ENCODE measurements at places on chromosomes 5 and 9.

DNA sequence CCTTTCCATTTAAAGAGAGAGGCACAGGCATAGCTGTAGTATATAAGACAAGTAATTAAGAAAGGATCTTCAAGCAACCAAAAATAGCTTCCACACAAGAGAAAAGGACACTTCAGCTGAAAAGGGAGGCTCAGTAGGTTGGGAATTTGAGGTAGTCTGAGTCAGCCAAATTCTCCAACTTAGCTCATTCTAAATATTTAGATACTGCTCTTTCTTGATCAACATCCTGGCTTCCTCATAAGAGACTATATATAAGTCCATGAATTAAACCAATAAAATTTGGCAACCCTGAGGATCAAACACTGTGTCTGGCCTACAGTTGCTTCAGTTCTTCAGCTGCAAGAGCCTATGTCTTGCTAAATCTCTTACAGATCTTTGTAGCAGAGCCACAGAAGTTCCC is 17.8 kb downstream of the HINT1 start:
- DNase-seq, result no peak

DNA sequence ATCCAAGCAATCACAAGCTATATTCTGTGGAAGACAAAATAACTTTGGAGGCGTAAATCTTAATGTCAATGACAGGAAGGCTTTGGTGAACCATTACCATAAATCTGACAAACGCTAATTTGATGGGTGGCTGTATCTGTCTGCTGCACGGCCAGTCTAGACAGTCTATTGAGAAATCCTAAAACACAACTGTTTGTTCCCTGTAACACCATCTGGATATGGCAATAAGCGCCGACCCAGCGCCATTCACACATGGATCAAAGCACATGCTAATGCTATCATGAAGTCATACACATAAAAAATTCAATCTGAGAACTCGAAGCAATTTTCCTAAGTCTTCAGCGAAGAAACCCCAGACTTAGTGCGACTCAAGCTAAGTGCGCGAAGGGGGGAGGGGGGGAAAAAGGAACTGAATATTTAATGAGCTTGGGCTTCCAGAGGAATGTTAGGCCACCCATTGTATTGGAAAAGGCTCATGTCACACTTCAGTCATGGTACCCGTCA is 95.1 kb downstream of the ARL15 start:
- peak; percentile 89 for DNase-seq

- no peak for DNase-seq
These were observed 6.0 kb upstream of the PRRT1B start for GRCh38 chr9:131539223-131539923.

DNA sequence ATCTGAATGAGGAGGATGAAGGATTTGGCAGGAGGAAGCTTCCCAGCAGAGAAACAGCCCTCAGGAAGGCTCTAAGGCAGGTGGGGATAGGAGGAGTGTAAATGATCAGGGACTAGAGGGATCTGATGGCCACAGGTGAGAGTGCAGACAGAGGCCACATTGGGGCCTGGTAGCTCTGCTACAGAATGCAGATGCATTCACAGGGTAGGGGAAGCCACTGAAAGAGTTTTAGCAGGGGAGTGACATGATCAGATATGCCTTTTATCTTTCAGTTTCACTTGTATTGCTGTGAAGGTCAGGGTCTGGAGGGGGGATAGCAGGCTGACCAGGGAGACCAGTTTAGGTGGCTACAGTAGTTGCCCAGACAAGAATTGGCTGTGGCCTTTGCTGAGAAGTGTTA is 3.0 kb downstream of the TXNDC15 start:
- no peak for DNase-seq

- DNase-seq, result no peak
These were observed 38.6 kb upstream of the SMC5 start for GRCh38 chr9:70220216-70220615.

DNA sequence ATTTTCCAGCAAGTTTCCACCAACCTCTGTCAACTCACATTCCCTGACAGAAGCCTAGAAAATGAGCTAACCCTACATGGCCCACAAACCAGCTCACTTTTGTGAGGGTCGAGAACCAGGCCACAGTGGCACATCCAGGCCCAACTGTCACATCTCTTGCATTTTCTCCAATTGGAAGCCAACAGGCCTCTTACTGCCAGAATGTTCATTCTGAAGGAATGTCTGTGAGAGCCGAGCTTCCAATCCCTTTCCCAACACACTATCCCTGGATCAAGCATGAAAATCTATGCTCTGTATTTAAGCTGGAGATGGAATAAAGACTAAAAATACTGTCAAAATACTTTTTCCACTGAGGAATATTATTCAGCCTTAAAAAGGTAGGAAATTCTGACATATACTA is 20.0 kb downstream of the MARCHF3 start:
- no peak for DNase-seq

DNA sequence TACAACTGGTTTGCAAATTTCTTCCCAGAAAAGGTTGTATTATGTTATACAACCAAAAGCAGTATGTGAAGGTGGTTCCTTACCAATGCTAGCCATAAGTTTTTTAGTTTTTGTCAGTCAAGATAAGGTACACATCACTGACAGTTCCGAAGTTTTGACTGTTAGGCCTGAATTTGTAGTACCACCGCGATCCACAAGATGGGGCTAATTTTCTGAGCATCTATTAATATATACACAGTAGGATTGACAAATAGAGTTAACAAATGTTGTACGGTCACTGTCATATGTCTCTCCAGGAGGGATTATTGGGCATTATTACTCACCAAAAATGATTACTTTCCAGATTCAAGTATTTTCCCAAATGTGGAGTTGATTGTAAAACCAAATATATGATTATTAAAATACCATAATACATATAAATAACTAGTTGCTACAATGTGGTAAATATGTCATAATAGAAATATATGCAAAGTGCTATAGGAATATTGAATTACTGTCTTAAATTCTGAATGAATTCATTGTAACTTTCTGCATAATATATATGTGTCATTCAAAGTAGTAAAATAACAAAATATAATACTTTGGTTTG is 28.4 kb upstream of the LRRC19 start:
- DNase-seq, result peak; percentile 35

- no peak for DNase-seq
These were observed 26.7 kb downstream of the APBA1 start for GRCh38 chr9:69645488-69645887.

GRCh38 chr9:108283696-108284095 is 572.1 kb downstream of the ACTL7B start:
- no peak for DNase-seq

DNA sequence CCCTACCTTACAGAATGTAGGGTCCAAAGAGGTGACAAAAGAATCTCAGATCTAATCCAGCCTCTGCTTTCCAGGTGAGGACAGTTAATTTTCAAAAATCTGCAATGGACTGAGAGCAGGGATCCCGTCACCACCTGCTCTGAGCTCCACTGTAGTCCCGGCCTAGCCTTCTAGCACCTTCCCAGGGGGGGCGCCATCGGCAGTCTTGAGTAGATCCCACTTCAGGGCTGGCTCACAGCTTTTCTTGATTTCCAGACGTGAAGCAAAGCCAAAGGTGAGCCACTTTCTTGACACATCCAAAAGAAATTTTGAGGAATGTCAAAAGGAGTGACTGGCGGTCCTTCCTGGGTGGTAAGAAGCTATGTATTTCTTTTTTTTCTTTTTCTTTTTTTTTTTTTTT is 114.1 kb downstream of the SYK start:
- peak; percentile 41 for DNase-seq

DNA sequence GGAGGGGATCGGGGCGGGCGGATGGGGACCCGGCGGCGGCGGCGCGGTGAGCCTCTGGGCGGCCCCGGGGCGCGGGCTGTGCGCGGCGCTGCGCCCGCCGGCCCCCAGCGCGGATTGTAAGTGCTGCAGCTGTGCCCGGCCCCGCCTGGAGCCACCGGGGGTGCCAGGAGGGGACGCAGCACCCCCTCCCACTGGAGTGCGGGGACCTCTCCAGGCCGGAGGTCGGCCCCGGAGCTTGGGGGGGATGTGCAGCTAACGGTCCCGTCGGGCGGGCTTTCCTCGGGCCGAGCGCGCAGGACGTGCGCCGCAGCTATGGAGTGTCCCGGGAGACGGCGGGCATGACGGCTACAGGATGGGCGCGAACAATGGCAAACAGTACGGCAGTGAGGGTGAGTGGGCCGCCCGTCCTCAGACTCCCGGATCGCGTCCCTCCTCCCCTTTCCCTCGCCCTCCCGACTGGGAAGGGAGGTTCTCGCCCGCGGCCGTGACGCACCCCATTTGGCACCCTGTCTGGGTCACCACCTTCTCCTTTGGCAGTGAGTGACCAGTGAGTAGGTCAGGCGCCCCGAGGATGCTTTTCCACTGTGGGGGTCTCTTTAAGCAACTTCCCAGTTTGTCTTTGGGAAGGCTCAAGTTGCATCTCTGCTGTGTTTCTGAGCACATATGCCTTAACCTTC is 483 bp downstream of the FBXL7 start:
- DNase-seq, result peak; percentile 38

GRCh38 chr9:131624636-131625507 is 79.5 kb downstream of the PRRT1B start:
- DNase-seq, result no peak

GRCh38 chr9:71941060-71941568 is 29.7 kb downstream of the C9orf85 start:
- DNase-seq, result no peak

- no peak for DNase-seq
These were observed 104.0 kb upstream of the BNC2 start for GRCh38 chr9:16974436-16974835.

- no peak for DNase-seq
These were observed 64.0 kb upstream of the ERBIN start for GRCh38 chr5:65862384-65862783.

GRCh38 chr9:99459919-99460318 is 237.8 kb downstream of the SEC61B start:
- DNase-seq, result no peak

DNA sequence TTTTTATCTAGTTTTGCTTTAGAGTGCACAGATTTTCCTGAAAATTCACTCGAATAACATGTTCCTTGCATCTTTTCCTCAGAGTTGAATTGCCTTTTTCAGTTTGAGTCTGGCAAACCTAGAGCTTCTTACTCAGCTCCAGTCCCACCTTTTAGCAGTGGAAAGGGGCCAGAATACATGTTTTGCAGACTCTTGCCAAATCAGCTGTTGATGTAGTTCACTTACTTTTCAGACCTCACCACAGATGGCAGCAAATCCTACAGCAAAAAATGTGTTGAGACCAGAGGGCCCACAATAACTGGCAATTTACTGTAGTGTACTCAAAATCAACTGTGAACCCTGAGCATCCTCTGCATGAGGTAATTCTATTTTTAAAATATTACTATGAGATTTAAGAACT is 545.2 kb upstream of the ACO1 start:
- peak; percentile 19 for DNase-seq

DNA sequence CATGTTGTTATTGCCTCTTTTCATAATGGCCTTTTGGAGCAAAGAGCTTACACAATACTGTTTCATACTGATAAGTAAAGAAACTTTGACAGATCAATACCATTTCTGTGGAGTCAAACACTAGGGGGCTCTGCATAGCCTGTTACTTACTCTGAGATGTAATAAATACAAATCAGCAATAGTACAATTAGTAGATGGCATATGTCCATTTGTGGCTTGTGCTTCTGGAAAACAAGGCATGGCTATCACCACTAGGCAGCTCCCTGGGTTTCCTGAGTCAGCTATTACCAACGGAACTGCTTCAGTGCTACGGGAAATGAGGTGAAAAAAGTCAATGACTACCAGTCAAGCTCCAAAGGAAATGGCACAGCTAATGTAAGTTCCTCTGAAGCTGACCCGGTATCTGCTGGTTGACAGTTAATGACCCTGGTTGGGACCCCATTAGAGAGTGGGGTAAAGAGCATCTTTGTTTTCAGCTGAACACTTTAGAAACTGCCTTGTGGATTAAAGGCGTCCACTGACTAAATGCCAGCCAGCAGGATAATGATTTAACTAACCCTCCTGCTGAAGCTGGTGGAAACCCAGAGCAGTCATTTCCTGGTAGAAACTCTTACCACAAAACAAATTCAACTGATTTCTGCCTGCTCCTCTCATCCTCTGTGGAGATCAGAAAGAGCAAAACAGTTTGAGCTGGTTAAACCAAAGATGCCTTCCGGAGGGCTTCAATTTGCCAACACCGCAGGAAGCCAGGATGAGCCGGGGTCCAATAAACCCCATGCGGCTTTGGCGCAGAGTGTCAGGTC is 69.0 kb upstream of the FAM169A start:
- peak; percentile 85 for DNase-seq

DNA sequence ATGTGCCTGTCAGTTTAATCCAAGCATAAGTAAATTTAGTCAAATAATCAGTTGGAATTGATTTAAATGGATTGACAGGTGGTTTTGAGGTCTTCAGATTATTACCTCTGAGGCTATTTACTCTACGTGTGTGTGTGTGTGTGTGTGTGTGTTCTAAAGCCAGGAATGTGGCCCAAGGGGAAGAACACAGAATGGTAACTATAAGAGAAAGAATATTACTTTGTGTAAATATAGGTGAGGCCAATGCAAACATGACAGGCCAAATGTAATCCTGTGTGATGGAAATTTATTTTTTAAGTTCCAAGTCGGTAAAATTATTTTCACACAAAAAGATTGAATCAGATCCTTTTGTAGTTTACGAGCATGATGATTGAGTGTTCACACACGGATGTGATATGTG is 390.0 kb downstream of the PLK2 start:
- DNase-seq, result no peak

DNA sequence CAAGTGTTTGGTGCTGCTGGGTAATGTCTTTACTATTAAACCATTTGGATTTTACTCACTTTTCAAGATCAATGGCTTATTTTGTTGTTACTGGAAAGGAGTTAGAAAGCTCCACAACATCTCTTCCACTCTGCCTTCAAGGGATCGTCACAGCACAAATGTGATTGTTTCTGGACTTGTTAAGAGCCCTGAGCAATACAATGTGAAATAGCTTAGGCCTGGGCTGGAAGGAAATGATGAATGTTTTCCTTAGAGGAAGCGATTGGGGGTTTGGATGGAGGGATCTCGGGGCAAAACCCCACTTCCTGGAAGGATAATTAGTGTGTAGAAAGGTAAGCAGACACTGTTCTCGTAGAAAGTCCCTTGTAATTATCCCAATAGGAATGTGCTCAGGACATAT is 59.3 kb upstream of the MYO10 start:
- no peak for DNase-seq

DNA sequence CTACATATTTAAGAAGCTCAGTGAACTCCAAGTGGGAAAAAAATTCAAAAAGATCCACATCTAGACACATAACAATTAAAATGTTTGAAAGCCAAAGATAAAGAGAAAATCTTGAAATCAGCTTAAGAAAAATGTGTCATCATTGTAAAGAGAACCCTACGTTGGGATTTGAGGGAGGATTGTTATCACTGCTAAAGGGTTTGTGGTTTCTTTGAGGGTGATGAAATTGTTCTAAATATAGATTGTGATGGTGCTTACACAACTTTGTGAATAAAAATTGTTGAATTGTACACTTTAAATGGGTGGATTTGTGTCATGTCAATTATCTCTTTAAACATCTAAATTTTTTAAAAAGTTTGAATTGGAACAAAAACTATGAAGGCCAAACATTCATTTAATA is 92.2 kb upstream of the ADAMTS19 start:
- DNase-seq, result no peak

DNA sequence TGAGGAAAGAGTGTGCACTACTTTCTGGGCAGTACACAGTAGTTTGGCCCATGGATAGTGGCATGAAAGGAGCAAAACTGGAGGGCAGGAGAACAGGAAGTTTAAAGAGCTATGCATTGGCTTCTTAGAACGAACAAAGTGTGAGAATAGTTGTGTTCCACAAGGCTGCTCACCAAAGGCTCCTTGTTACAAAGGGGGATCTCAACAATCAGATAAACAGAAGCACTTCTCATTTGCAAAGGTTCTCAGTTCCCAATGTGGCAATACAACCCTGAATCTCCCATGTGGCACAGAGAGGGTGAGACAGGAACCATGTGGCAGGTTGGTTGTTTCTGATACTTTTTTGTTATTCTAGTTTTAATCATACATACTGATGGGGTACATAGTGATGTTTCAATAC is 158.4 kb downstream of the CARTPT start:
- DNase-seq, result no peak

Data from A673 (cell line).